ENCODE measurements at places on chromosomes 12 and 14.

GRCh38 chr12:4111010-4111409, 162.6 kb upstream of the CCND2 start:
- no peak for DNase-seq

DNA sequence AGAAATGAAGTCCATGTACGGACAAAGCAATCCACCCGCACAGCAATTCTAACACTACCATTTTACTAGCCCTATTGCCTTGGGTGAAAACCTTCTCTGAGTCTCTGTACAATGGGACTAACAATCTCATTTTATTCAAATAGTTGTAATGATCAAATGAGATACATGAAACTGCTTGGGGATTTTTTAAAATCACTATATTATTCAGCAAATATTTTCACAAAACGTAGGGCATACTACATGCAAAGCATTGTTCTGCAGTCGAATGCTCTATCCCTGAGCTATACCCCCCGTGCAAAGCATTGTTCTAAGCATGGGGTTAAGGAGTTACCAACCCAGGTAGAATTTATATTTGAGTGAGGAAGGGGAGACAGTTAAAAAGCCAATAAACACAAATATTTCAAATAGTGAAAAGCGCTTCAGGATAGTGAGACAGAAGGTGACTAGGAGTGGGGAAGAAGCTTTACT, 554 bp upstream of the ATF7 start:
- no peak for DNase-seq

DNA sequence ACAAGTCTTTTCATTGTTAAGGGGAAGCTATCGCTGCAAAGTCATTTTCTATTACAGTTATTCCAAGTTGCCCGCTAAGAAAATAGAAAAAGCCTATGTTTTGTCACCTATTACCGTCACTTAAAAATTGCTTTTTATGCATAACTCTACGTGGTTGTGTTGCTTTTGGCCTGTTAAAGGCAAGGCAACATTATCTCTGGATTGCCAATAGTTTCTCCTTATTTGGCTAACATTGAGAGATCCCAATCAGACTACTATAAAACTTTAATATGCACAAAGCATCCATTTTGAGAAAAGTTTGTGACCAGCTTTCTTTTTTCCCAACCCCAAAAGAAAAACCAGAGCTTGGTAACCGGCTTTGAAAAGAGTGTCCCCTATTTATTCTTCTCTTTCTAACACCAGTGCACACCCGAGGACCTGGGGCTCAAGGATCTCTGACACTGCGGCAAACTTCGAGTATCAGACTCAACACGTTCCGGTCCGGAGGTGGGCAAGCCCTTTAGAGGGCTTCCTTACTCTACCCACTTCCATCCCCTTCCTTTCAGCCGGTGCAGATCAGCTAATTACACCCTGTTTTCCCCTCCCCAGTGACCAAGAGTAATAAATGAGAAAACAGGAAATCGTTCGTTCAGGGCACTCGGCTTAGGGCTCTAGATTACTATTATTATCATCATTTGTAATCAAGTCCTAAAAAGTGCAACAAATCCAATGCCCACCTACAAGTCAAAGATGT, 1.2 kb downstream of the PPP1R12A start:
- no peak for DNase-seq

DNA sequence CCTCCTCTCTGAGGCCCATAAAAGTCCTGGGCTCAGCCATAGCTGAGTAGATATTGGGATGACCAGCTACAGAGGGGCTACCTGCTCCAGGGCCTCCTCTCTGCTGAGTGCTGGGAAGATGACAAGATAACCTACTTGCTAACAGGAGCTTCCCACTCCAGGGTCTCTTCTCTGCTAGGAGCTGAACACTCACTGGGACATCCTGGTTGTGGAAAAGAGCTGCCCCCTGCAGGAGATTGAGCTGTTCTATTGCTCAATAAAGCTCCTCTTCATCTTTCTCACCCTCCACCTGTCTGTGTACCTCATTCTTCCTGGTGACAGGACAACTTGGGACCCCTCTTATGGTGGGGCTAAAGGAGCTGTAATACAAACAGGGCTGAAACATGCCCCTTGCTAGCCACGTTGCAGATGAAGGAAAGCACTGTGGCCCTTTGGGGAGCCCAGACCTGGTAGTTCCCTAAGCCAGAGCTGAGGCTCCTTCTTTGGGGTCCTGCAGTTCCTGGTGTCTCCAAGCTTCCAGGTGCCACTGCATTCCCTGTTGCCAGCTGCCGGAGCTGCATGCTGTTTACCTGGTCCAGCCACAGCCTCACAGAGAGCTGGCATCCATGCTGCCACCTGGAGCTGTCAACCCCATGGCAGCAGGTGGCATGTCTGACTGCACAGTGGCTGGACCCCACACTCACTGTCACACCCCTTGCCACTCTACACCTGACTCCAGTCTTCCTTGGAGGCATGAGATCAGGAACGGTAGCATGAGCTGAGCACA, 598.5 kb upstream of the LMO3 start:
- no peak for DNase-seq

DNA sequence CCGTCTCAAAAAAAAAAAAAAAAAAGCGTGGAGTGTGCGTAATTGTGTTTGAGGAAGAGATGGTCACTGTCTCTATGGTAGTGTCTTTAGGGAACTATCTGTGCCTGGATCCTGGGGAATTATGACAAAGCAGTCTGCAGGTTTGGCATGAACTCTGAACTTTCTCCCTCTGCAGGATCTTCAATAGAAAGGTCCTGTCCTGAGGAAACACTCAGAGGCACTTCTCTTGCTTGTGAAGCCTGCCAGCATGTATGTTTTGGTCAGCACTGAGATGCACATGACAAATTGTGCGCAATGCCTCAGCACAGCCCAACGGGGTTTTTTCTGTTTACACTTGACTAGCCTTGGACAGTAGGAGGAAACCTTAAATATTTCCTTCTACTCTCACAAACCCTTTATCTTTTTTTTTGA, 46.6 kb downstream of the ATF7 start:
- no peak for DNase-seq

DNA sequence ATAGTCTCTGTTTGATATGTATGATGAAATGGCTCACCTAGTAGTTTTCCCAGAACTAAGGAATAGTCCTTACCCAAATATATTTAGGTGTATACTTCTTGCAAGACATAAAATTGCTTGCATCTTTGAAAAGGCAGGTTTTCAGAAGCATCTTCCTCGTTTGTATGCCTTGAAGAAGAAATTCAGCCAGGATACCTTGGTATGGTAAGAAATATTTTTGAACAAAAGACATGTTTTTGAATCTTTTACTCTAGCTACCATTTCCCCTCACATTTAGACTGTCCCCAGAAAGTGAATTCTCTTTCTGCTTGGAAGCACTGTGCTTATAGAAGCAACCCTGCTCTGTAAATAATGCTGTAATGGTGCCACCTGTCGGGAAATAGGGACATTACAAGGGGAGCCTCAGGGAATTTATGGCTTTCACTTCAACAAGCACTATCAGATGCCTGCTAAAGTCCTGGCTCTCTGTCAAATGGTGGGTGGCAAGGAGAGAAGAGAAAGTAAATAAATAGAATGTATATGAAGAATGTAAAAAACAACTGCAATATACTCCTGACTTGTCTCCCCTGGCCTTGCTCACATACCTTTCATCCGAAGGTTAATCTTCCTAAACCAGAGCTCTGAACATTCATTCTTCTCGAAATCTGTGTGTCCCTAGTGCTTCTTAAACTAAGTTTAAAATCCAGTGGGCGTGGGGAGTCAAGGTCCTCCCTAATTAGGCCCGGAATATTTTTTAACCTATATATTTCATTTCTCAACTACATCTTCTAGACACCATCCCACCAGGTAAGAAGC, 6.1 kb downstream of the CCDC184 start:
- peak; percentile 56 for DNase-seq

GRCh38 chr12:120534203-120534702, at the start of gene RNF10:
TSS of gene RNF10 (plus strand) at chr12:120534356. CDS start at chr12:120534812, 456 bp downstream.
- DNase-seq: peak; percentile 90
